ENCODE measurements at places on chromosomes 6 and 20.

- no peak for DNase-seq
Observed at GRCh38 chr20:38290829-38291814, 12.8 kb upstream of the BPI start.

DNA sequence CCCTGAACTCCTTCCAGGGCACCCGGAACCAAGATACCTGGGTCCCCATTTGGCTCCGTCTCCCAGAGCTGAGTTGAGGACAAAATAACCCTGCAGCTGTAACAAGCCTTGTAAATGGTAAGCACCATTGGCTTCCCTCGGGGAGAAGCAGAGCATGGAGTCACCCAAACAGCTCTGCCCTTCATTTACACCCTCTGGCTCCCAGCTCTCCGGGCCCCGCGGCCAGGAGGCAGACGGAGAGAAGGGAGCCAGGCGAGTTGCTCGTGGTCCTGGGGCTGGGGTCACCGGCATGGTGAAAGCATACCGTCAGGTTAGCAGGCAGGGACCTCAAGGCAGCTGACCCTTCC is 2.1 kb downstream of the TFEB start:
- DNase-seq = no peak

DNA sequence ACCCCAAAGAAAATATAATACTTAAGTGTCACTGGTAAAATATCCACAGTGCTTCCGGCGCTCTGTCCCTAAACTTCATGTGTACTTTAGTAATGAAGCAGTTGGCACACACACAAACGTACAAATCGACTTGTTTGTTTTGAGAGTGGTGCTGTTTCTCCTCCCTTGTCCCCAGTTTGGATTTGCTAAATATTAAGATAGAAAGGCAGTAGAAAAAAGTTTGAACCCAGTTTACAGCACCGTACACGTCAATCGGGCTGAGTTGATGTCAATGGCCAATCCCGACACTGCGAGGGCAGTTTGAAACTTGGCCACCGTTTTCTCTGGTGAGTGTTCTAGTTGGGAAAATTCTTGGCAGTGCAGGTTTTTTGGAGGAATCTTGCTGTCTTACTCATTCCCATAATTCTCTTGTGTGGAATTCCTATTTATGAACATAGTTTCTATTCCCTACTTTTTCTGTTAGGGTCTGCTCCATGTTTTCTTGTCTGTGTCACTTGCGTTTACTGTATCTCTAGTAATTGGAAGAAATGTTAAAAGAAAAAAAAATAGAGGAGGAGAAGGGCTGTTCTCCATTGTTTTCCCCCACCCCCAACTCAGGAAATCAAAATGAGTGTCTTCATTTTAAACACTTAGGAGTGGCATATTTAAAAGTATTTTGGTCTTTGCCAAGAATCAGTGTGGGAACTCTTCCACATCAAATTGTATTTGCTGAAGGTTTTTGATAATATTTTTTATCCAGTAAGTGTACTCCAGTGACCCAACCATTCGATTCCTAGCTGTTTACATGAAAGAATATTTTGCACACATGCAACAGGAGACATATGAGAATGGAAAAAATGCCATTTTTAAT is 72.3 kb downstream of the OR2B2 start:
- no peak for DNase-seq

DNA sequence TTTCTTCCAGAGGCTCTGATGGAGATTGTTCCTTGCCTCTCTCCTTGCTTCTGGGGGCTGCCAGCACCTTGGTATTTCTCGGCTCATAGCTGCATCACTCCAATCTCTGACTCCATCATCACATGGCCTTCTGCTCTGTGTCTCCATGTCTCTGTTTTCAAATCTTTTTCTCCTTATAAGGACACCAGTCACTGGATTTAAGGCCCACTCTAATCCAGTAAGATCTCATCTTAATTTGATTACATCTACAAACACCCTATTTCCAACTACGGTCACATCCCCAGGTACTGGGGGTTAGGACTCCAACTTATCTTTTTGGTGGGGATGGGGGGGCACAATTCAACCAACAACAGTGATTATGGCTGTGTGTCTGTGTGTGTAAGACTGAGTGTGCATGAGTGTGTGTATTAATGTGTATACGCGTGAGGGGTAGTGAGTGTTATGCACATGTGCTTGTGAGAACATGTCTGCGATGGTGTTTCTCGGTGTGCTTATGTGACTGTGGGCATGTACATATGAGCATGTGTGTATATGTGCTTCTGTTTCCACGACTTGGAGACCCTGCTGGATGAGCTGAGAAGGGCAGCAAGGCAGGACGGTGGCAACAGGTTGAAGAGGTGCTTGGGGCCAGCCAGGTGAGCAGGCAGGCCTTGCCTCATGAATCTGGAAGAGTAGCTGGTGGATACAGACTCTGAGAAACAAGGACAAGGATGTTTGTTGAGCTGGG is 130.5 kb downstream of the MRPL14 start:
- no peak for DNase-seq

DNA sequence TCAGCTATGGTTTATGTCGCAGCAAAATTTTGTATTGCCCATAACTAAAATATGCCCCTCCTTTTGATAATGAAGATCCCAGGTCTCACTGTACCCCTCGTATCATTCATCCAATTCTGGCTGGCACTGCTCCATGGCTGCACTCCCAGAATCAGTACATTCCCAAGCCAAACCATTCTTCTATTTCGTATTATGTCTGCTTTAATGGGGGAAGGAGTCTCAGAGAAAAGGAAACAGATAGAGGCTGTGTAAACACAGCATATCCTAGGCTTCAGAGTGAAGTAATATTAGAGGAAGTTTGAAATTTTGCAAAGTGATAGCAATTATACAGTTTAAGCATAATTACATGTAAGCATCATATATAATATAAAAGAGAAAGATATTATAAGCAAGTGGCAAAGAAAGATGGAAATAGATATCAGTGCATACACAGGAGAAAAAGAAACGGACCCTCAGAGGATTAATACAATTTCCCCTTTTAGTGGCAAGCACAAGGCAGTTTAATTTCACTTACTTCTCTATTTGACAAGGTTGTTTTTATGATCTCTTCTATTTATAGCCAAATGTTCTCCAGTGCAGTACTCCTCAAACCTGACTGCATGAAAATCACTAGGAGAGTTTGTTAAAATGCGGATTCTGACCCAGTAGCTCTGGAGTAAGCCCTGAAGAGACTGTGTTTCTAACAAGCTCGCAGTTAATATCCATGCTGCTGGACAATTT is 56.5 kb upstream of the TENT5A start:
- DNase-seq = peak; percentile 2

DNA sequence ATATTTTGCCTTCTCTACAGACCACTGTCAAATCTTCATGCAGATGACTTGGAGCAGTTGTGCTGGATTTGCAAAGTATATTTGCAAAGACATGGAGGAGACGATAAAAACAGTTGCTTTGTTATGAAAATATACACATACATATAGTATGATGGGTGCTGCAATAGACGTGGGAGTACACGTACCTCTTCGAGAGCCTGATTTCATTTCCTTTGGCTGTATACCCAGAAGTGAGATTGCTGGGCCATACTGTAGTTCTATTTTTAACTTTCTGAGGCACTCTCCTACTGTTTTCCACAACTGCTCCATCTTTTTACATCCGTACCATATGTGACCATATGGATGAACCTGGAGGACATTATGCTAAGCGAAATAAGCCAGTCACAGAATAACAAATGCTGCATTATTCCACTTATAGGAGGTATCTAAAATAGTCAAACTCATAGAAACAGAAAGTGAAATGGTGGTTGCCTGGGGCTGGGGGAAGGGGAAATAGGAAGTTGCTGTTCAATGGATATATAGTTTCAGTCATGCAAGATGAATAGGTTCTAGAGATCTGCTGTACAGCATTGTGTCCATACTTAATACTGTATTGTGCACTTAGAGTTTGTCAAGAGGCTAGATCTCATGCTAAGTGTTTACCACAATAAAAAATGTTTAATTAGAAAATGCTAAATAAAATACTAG is 223.8 kb downstream of the HAO1 start:
- DNase-seq = no peak

DNA sequence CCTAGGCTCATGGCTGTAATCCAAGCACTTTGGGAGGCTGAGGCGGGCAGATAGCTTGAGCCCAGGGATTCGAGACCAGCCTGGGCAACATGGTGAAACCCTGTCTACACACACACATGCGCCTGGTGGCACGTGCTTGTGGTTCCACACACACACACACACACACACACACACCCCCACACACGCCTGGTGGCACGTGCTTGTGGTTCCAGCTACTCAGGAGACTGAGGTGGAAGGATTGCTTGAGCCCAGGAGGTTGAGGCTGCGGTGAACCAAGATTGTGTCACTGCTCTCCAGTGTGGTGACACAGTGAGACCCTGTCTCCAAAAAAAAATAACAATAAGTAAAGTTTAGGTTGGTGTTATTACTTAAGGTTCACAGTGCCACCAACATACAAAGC is 165.8 kb downstream of the ZFAND3 start:
- no peak for DNase-seq

- DNase-seq = no peak
Observed at GRCh38 chr6:151961809-151962208, 154.3 kb downstream of the ESR1 start.

GRCh38 chr20:53608456-53609452 is 15.1 kb upstream of the ZNF217 start:
- DNase-seq = no peak

DNA sequence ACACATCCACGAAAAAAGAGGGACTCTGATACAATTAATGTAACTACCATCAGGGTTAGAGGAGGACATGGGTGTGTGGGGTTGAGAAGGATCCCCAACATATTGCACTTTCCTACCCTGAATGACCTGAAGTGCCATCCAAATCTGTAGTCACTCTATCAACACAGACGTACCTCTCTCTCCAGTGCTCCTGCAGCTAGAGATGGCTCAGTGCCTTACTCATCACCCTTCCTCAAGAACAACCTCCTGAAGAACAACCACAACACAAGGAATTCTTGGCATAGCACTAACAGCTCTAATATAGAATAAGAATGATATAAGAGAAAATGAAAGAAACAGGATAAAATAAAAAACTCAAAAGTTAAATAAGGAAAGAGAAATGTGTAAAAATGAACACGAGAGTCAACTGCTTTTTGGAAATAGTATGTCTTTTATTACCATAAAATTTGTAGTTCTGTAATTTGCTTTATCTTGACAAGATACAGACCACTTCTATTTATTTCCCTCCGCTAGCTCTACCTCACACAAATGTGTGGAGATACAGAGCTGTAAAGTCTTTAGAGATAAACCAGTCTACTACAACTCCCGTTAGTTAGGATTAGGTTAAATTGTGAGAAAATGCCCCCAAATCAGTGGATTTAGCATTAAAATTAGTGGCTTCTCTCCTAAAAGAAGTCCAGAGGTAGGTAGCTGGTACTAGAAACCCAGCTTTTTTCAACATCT is 63.9 kb downstream of the REV3L start:
- DNase-seq = peak; percentile 16

GRCh38 chr6:73299151-73299971 is 36.4 kb upstream of the KHDC1 start:
- DNase-seq = no peak

- peak; percentile 70 for DNase-seq
Observed at GRCh38 chr6:40587240-40588069, at the start of gene LRFN2. Gene LRFN2, minus strand, starts transcription at chr6:40587364.

DNA sequence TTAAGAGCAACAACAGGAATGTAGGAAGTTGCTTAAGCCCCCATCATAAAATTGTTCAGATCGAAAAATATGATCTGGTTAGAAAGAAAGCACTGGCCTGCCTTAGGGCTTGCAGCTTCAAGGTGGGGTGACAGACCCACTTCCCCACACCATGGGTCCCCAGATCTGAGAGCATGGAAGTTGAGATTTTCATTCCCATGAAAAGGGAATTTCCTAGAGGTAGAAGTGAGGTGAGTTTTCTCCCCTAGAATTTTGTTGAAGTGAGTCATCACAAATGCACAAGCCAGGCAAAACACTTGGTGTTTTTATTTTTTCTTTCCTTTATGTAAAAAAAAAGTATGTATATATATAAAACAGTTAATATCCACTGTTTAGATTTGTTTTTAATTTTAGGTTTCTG is 213.6 kb upstream of the SUPT3H start:
- DNase-seq = no peak

DNA sequence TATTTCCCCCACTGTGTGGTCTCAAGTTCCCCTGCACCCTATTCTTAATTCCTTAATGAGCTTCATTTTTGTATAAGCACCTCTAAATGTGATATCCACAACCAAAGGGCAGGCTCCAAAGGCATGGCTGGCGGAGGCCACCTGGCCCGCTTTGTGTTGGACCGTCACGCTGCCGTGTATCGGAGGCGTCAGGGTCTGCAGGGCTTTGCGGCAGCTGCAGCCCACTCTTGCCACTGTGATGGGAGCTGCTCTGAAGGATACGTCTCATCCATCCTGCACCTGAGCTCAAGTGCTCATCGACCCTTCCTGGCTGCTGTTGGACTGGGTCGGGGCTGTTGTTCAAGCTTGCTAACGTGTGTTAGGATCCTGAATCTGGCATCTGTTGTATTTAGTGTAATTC is 177.6 kb downstream of the ARID1B start:
- DNase-seq = no peak

DNA sequence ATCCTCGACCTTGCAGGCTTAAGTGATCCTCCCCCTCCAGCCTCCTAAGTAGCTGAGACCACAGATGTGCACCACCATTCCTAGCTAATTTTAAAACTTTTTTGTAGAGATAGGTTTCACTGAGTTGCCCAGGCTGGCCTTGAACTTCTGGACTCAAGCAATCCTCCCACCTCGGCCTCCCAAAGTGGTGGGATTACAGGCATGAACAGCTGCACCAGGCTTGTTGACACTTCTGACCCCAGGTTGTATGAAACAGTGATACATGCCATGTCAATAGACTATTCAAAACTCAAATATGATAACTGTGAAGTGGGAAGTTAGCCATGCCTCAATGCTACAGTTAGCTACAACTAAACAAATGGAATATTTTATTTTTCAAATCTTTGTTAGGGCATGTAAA is 20.1 kb upstream of the SHLD1 start:
- no peak for DNase-seq

- DNase-seq = peak; percentile 74
Observed at GRCh38 chr6:13485923-13486562, 1.4 kb downstream of the GFOD1 start.

- DNase-seq = peak; percentile 60
Observed at GRCh38 chr6:158338311-158339112, 26.2 kb downstream of the TULP4 start.

DNA sequence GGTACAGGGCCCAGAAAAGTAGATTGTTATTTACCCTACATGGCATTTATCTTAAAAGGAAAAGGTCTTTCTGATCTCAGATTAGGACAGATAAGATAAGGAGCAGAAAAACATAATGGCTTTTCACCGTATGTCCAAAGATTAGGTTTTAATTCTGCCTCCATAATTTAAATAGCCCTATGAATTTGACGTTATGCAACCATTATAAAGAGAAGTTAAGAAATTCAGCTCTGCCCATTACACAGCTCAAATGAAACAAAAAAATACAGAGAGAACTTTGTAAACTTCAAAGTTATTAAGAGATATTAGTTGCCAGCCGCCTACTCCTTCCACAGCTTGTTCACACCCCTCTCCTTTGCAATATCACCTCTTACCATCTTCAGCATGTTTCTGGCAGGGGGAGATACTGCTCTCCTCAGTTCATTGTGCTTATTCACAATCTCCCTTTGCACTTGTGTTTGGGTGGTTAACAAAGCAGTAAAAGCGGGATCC is 8.1 kb downstream of the CRISP3 start:
- DNase-seq = no peak
